ENCODE measurements at places on chromosomes 3 and 15.

- no peak for DNase-seq
Measured at GRCh38 chr3:127351775-127352350, 64.0 kb upstream of the PRR20G start.

DNA sequence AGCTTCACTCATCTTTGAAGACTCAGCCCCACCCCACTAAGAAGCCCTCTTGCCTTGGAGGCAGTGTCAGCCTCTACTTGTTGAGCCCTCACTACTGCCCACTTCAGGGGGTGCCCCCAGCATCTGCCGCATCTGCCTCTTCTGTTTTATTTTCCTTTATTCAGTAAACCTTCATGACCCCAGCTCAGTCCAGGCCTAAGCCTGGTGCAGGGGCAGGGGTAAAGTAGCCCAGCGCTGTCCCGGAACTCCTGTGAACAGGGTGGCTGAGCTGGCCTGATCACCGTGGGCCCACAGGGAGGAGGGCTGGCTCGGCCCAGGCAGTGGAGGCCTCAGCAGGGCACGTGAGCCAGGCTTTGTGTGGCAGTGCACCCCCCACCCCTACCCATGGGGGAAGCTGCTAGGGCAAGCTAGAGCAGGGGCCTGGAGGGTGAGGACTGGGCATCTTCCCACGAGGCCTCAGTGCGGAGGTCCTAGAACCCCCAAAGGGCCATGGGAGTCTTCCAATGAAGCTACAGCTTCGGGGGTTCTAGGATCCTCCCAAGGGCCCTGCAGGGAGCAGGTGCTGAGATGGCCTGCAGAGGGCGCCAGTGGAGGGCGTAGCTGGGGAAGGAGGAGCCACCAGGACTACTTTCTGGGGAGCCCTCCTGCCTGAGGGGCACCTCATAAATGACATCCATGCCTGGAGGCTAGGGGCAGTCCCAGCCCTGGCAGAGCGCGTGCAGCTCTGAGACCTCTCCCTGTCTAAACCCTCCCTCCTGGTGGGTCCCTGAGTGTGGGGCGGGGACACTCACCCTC is 36.0 kb downstream of the TSPAN3 start:
- peak; percentile 29 for DNase-seq

- peak; percentile 21 for DNase-seq
Measured at GRCh38 chr3:146542179-146542578, 2.2 kb downstream of the PLSCR1 start.

GRCh38 chr15:90009301-90010022 is 8.3 kb downstream of the ZNF710 start:
- DNase-seq = no peak

DNA sequence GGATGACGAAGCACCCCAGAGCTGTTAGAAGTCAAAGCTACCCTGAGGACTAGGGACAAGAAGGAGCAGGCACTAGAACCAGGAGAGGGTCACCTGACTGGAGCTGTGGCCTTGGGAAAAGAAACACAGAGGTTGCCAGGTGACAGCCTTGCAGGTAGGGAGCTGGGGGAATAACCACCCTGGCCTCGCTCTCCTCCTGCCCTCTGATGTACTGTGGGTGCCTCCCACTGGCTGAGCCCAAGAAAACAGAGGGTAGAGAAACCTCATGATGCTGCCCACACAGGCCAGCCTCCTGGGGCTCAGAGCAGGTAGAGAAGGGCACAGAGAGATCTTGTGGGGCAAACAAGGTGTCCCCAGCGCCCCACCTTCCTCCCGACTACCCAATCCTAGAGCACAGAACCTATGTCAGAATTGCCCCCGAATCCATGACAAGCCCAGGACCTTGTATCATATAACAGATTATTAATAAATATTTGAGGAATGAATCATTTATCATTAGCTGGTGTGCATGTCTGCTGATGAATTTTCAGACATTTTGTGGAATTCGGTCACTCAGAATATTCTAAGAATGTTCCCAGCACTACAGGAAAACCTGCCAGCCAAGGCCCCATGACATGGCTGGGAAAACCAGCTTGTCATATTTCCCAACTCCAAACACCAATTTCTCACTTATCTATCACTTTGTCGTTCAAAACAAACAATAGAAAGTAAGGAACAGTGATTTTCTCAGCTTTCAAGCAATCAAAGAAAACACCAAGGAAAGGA is 59.8 kb upstream of the MEX3B start:
- peak; percentile 97 for DNase-seq

DNA sequence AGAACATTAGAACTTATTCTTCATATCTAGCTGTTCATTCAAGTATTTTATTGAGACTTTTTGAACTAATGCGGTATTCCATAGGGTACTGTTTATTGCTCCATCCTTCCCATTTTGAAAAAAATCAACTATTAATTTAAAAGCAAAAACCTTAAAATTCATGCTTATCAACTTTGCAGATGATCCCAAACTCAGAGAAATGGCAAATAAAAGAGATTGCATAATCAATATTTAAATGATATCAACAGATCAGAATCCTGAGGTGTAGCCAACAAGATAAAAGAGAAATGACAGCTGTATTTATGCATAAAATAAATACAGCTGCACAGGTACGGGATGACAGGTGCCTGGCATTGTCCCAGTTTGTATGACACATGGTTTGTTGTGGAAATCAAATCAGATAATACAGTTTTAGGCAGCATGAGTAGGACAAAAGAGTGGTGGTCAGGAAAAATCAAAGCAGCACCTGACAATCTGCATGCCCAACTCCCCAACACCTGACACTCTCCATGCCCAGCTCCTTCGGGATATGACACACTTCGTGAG is 42.4 kb upstream of the CMTM8 start:
- no peak for DNase-seq

DNA sequence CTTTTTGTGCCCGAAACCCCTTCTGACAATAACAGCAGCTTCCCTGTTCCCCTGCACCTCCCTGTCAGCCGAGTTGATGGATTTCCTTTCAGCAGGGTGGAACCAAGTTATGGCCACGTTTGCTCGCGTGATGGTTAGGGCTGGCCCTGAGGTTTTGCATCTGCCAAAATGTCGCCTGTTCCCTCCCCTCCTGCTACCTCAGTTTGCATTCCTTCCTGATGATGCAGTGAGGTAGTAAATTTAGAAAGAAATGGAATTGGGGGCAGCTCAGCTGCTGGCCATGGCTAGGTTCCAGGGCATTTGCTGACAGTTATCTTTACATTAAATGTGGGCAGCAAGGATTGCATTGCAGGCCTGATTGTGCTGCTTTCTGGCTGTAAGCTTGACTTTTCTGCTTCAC is 13.2 kb downstream of the LIMD1 start:
- peak; percentile 83 for DNase-seq

Measured in fibroblast of skin of scalp (primary cell).